Stimulated activated CD4-positive, alpha-beta T cell treated with anti-CD3 and anti-CD28 coated beads, Interleukin-4, amount 100 ng/mL, for 24 hours (primary cell): ENCODE measurements at places on chromosomes 6 and 20.

DNA sequence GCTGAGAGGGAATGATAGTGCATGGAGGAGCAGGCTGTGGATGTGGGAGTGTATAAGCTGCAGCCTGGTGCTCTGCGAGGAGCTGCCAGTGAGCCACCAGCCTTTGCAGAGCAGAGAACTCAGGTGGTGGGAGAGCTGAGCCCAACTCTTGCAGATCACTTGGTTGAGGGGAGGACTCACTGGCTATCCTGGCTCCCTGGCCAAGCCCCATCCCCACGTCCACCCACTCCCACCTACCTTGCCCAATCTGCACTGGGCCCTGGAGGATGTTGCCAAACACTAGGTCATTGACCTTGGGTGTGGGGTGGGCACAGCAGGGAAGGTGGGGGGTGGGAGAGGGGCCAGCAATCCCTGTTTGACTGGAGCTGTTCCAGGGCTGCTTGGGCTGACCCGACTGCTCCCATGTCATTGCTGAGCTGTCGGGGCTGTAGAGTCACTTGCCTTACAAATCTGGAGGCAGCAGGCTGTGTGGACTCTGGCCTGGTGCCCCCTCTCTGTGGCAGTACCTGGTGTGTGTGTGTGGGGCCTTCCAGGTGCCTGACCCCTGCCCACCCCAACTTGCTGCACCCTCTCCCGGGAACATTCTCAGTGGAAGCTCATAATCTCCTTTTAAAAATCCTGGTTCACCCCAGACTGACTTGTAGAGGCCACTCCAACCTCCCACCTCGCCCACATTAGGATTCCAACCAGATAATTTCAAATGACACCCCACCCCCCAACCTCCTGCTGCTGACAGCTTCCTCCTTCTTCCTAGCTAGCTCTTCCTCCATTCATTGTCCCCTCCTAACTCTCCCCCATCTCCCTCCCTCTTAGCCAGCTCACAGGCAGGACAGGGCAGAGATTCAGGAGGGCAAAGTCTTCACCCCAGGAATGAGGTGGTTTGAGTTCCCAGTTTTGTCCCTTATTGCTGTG, 162.3 kb downstream of the MRPL14 start:
- no peak for DNase-seq

DNA sequence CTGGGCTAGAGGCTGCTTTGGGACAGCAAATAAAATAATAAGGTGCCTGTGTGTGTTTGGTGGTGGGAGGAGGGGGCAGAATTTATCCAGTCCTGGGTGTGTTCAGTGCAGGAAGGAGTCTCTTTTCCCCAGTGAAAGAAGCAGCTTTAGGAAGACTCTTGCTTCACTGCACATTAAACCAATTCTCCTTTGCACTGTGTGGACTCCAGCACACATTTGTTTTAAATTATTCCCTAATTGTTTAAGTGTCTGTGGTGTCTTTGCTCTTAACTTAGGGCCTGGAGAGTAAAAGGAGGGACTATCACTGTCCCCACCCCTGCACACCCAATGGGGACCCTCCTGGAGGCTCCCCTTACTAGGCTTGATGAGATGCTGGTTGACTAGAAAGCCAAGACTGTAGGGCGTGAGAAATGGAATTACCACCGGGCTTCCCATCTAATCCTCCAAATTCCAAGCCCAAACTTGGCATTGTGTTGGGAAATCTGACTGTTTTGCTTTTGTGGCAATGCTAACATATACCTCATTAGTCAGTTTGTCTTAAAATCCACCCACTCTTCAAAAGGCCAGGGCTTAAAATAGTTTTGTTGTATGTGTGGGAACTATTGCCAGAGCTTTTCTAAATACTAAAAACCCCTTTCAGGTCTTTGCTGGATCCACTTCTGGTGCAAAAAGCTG, 13.5 kb upstream of the DAAM2 start:
- no peak for DNase-seq

DNA sequence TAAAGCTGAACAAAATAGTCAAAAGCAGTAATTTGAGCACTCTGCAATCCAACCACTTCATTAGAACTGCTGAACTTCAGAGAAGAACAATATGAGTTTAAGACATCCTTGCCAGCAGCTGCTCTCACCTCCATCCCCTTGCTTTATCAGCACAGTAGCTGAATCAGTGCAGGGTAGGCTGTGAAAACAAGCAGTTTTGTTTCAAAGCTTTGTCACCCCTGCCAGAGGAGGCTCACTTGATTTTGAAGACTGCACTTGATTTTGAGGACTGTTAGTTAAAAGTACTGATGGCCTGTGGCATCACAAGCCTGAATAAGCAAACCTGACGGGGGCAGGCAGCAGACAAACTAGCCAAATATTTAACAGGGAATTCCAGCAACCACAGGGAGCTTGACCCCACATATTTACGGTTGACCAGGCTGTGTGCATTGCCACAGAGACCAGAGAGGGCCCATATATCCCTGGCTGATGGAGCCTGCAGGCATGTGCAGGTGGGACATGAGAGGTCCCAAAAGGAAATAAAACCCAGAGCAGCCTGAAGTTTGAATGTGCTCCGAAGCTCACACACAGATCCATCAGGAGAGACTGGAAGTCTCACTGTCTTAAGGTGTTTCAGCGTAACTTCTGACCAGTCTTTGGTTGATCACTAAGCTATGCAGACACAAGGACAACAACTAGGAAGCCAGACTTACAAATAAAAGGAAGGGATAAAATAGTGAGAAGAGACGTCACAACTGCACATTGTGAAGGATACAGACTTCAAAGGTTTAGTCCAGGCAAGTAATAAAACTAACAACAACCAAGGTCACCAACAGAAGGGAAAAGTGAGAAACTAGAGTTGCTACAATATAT, 97.4 kb downstream of the PDSS2 start:
- DNase-seq = no peak

- no peak for DNase-seq
Measured at GRCh38 chr6:124964764-124965105, 2.5 kb downstream of the RNF217 start.

- no peak for DNase-seq
Measured at GRCh38 chr6:153312634-153313033, 181.6 kb upstream of the RGS17 start.

DNA sequence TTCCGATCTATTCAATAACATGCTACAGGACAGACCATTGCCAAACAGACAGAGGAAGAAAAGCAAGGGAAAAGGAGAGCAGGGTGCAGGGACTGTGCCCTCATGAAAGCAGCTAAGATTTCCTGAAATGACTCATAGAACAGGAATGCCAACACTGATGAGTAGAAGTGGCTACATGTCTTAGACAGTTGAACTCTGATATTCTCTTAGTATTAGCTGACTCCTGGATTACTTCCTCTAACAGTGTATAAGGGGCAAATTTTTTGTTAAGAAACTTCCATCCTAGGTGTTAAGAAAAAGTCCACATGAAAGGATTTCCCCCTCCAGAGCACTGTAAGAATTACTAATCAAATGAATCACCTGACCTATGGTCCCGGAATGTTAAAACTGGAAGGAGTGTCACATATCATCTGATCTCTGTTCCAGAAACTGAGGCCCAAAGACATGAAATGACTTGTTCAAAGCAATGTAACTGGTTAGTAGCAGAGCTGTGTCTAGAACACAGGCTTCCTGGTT, 224.9 kb downstream of the IBTK start:
- no peak for DNase-seq

GRCh38 chr20:37257988-37258387, 3.6 kb downstream of the GHRH start:
- no peak for DNase-seq

DNA sequence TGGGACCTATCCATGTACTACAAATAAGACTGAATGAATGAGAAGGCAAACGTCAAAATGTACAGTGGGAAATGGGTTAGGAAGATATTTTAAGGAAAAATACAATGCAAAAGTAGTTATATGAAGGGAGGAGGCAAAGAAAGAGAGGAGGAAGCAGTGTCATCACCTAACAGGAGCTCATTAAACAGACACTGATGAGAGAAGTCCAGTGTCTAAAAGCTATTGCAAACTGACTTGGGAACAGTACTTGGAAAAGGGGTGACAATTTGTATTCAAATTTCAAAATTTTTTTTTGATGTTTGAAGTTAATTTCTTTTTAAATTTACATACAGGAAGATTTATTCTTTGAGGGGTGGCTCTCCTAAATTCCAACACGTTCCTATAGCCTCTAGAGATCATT, 143.5 kb upstream of the NOX3 start:
- no peak for DNase-seq

DNA sequence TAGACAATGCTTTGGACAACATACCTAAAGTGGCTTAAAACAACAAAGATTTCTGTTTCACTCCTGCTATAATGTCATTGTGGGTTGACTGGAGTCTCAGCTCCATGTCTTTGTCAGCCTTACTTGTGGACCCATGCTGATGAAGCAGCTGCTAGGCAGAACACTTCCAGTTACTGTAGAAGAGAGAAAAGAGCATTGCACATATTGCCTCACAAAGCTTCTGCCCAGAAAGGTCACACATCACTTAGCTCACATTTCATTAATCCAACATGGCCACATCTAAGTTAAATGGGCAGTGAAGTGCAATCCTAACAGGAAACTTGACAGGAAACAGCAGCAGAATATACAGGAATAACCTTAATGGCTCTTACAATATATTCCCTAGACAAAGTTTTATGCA, 480.5 kb upstream of the HTR1E start:
- DNase-seq = no peak

DNA sequence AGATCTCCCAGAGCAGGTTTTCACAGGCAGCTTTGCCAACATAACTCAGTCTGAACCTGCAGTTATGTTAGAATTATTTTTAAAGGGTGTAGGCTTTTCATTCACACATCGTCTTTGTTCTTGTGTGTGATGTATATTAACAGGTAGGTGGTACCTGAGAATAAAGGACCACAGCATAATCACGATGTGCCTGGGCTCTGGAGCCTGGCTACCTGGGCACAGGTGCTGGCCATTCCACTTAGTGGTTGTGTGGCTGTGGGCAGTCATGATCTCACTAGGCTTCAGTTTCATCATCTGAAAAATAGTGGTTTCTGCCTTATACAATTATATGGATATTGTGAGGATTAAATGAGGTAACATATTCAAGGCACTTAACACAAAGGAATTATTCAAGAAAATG, 6.4 kb downstream of the CD109 start:
- DNase-seq = no peak

DNA sequence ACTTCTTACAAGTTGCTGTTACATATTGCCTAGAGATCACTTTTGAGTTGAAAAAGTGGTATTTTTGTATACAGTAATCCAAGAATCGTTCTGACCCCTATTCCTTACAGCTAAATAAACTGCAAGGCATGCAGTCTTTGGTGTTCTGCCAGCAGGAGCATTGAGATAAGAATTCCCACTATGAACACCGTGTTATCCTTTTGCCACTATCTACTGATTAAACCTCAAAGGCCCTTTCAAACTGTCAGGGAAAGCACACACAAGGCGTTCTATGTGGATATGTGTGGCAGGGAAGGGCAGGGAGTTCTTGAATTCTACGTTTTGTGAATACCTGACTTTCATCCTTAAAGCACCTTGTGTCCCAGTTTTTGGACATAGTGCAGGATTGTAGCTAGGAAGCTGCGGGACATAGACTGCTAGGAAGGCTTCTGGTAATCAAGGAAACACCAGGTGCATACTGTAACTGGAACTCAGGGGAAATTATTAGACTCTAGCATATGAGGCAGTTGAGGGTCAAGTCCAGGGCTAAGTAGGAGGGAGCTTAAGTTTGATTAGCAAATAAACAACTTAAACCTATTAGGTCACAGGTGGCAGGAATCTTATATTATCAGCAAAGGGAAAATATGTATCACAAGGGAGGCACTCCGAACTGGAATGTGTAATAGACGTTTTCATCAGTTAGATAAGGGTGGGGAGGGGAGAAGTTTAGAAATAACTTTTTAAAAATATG, 506.6 kb downstream of the RNF144B start:
- no peak for DNase-seq

- no peak for DNase-seq
Measured at GRCh38 chr20:8375898-8376297, 243.8 kb downstream of the PLCB1 start.

- no peak for DNase-seq
Measured at GRCh38 chr20:30419466-30419865, 838.0 kb upstream of the DEFB115 start.

DNA sequence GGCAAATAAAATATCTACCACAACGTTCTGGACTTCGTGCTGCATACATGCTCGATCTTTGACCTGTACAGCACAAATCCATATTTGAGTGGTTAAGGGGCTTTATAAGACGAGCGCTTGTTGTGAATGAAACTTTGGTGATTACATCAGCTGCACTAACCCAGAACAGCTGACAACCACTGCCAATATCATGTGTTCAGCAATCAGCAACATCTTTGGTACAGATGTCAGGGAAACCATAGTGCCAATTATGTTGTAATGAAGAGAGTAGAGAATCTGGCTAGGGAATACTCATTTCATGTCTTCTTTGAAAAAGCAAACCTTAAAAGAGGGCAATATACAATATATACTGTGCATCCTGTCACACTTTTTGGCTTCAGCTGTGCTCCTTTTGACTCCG, 188.6 kb upstream of the NT5E start:
- no peak for DNase-seq

GRCh38 chr6:27251112-27251605, 3.7 kb downstream of the PRSS16 start:
- DNase-seq = peak; percentile 67

DNA sequence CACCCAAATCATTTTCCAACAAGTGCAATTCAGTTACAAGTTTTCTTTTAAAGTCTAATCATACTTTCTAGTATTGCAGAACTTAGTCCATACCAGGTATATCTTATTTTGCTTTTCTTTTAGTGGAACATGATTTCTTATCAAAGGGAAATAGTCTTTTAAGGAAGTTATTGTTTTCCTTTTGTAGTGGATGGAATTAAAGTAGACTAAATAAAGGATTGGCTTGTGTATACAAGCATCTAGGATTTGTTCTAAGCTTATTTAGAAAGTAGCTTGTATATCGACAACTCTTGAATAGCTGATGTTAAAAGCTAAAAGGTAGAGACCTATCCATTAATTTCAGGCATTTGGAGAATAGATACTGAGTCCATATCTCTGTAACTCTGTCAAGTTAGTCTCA, 14.8 kb downstream of the DCBLD1 start:
- DNase-seq = no peak

DNA sequence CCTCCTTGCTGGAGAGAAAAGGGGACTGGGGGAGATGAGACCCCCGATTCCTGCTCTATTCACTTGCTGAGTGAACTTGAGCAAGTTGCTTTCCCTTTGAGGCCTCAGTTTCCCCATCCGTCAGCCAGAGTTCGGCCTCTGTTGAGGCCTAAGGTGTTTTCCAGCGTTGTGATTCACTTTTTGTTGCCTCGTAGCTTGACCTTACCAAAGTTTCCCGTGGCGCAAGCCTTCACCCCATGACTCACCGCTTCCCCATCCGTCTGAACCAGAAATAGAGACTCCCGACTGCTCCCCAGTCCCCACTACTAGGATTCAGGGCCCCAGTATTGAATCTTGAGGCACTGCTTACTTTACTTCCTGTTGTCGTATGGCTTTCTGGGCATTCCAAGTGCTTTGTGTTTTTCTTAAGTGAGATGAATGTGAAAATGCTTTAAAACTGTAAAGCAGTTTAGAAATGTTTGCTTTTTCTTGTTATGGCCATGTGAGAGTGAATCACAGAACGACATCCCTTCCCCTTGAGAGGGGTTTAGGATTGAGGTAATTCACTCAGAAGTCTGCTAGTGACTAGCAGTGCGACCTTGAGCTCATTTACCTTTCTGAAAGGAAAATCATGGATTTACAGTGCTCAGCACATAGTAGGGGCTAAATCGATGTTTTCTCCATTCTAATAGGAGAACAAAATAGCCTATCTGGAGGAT, 1.2 kb downstream of the CHMP4B start:
- peak; percentile 39 for DNase-seq
